Pulmonary artery endothelial cell (primary cell): ENCODE measurements at places on chromosomes 5 and 9. TPM values are rescaled to one million over a fixed set of nuclear protein-coding genes. Genes with fewer than 3 reads are reported as not detected.
A peak's percentile ranks its signal among the peaks of the same experiment; 100 is the strongest.

The UNC5A gene
- 0.42 and 1.6 TPM in 2 replicates for total RNA-seq

DNA sequence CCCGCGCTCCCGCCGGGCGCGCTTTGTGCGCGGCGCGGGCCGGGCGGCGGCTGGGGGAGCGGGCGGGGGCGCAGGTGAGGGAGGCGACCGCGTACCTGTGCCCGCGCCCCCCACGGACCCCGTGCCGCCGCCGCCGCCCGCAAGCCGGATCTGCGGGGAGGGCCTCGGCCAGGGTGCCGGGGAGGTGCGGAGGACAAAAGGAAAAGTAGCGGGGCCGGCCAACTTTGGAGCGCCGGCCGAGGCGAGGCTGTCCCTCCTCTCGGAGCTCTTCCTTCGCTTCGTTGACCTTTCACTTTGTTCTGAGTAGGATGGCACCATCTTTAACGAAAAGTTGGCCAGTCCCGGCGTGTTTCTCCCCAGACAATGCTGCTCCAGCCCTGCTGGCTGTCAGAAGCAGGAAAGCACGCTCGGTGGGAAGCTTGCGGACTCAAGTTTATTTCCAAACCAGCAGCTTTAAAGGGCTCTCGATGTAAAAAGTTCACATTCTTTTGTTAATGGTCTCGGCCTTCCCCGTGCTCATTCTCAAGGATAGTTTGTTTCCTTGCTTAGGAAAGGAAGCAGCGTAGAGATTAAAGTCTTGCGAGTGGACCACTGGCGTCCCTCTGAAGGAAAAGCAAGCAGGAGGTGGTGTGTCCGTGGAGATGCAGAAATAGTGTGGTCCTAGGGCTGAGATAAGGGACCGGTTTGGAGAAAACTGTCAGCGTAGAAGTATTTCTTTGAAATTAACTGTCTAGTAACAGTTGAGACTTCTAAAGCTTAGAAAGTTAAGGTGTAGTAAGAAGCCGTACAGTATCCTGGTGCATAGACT is 639 bp downstream of the EHMT1 start:
- no peak for DNase-seq

The SLCO6A1 gene
- not detected in 2 replicates for total RNA-seq

The PCDHA9 gene
- 0.04 TPM in 1 of 2 replicates, not detected in the other for total RNA-seq

GRCh38 chr5:167851416-167851815 is 440.0 kb upstream of the WWC1 start:
- no peak for DNase-seq

The SPARC gene
- total RNA-seq, result 1,269 and 1,423 TPM in 2 replicates

DNA sequence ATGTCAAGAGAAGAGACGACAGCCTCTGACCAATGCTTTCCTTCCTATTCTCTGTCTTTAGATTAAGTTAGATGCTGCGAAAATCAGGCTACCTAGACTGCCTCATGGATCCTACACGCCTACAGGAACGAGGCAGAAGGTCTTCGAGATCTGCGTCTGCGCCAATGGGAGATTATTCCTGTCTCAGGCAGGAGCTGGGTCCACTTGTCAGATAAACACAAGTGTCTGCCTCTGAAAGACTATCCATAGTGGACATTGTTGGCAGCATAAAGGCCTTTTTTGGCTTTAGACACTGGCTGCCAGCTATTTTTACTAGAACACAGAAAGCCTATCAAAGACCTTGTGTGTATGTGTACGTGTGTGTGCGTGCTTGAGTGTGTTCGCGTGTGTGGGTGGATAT is 90.9 kb upstream of the PPP1R2B start:
- no peak for DNase-seq

DNA sequence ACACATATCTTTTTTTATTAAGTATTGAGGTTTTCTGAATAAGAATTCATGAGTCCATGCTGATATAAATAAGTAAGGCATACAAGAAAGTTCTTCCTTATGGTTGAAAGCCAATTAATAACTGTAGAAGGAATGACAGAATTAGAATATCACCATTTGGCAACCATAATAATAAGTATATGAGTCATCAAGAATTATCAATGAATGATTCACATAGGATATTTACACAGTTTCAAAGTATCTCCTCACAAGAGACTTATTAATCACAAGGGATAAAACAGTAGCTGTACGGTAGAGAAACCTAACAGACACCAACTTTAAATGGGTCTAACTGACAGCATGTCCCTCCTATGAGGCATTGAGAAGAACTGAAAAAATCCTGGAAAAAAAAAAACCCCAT is 161.6 kb downstream of the NR3C1 start:
- no peak for DNase-seq

- no peak for DNase-seq
Observed at GRCh38 chr5:123800640-123801039, 288.7 kb downstream of the CSNK1G3 start.

- DNase-seq, result no peak
Observed at GRCh38 chr9:100670719-100671118, 92.8 kb downstream of the CAVIN4 start.

The PCDHB11 gene
- total RNA-seq, result 0.13 and 0.25 TPM in 2 replicates

The PKN3 gene
- 20.6 and 22.1 TPM in 2 replicates for total RNA-seq

DNA sequence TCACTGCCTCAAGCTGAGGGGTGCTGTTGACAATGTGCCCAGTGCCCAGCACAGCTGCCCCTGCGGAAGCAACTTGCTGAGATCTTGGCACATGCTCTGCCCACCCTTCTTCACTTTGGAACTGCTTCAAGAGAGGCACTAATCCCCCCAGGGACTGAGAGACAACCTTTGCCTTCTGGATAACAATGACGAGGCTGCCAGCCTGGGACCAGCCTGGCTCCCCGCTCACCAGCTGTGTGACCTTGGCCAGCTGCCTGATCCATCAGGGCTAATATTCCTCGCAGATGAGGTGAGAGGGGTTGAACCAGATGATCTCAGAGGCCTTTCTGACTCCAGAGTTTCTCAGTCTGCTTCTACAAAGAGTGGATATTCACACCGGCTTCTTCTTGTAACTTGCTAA is 81.0 kb downstream of the SHB start:
- DNase-seq, result no peak

- DNase-seq, result no peak
Observed at GRCh38 chr5:102765350-102765749, 10.2 kb downstream of the PAM start.

The KIAA0825 gene
- 0.99 and 1.7 TPM in 2 replicates for total RNA-seq

DNA sequence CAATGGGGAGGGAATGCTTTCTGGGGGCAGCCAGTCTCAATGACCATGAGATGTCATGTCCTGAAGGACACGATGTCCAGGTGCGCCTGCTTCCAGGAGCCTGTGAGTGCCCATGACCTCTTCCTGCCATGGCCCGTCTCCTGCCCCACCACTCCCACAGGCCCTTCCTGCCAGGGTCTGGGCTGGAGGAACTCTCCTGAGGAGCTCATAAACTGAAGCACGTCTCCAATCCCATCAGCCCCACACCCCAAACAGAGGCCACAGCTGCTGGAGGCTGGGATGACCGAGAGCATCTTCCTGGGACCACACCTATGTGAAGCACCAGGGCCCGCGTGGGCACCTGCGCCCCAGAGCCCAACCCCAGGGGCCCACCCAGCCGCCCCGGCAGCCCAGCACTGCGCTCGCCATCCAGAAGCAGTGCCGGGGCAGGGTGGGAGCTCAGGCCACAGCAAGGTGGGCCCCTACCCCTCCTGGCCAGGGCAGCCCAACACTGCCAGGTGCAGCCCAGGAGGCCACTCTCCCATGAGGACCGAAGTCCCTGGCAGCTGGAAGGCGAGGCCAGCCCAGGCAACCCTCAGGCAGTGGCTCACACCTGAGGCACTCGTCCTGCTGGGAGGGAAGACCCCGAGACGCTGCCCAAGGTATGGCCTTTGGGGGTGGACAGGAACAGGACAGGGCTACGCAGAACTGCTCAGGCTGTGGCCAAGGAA is 53.9 kb upstream of the UBAC1 start:
- no peak for DNase-seq

The NME5 gene
- total RNA-seq, result 1.1 and 1.2 TPM in 2 replicates

- DNase-seq, result no peak
Observed at GRCh38 chr5:2752821-2753439, 1.5 kb upstream of the IRX2 start.

- peak; percentile 83 for DNase-seq
Observed at GRCh38 chr5:56099346-56099745, 104.6 kb upstream of the IL6ST start.

The PCDHA10 gene
- 0.07 and 0.35 TPM in 2 replicates for total RNA-seq

The SLC27A6 gene
- total RNA-seq, result not detected in 2 replicates

- DNase-seq, result no peak
Observed at GRCh38 chr9:121784731-121785411, 133.4 kb downstream of the DAB2IP start.

DNA sequence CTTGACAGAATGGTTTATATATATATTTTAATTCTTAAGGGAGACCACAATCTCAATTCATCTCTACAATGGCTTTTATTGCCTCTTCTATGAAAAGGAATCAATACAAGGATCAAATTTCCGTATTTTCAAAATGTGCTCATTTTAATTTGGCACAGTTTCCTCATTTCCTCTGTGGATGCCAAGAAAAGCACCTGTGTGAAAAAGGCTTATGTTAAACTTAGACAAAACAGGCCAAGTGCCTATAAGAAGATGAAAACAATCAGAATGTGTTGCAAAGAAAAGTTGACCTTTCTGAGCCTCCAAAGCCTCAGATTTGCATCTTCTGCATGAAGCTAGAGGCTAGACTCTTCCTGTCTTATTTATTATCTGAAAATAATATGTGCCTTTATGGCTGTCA is 173.7 kb upstream of the SLC12A2 start:
- no peak for DNase-seq

- DNase-seq, result no peak
Observed at GRCh38 chr5:26666371-26666770, 372.0 kb downstream of the CDH9 start.

The EXOSC2 gene
- total RNA-seq, result 54.5 and 65.1 TPM in 2 replicates

GRCh38 chr9:137305060-137305797 is 3.2 kb upstream of the NRARP start:
- DNase-seq, result no peak

DNA sequence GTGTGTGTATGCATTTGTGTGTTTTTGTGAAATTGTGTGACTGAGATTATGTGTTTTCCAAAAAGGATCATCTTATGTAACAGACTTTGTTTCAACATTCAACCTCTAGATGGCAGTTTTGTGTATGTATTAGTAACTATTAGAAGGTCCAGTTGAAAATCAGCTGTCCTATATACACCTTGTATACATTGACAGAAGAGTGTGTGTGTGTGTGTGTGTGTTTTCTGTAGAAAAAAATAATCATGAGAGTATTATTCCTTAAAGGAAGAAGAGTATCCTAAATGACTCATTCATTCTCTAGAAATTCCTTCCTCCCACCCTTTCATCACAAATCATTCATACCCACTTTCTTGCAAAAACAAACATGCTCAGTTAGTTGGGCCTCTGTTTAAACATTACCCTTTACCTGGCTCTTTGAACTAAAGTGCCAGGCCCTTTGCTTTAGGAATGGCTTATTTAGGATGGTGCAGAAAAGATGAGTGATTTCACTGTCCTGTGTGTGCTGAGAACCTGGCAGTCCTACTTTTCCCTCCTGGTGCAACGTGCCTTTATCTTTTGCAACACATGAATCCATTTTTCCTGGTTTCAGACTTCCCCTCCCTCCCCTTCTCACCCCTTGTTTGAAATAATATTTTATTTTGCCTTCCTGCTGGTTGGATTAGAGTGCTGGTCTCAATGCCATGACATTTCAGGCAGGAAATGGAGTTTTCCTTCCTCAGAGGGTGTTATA is 152.2 kb downstream of the ARHGAP26 start:
- peak; percentile 33 for DNase-seq

- no peak for DNase-seq
Observed at GRCh38 chr5:169131616-169132301, 169.2 kb downstream of the SLIT3 start.

DNA sequence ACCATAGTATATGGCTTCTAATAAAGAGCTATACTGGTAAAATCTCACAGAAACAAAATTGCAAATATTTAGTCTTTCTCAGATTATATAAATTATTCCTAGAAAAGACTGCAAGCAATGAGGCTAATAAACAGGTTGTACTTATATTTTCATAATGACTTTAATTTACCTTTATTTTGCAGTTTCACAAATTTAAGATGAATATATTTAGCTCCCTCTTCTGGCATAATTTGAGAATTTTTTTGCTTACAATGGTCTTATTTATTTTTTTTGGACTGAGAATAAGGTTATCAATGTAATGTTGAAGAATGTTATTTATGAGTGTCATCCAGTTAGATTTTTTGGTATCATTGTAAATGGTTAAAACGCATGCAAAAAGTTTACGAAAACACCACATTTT is 56.7 kb downstream of the PIK3R1 start:
- no peak for DNase-seq

The HNRNPH1 gene
- total RNA-seq, result 648 and 1,151 TPM in 2 replicates

DNA sequence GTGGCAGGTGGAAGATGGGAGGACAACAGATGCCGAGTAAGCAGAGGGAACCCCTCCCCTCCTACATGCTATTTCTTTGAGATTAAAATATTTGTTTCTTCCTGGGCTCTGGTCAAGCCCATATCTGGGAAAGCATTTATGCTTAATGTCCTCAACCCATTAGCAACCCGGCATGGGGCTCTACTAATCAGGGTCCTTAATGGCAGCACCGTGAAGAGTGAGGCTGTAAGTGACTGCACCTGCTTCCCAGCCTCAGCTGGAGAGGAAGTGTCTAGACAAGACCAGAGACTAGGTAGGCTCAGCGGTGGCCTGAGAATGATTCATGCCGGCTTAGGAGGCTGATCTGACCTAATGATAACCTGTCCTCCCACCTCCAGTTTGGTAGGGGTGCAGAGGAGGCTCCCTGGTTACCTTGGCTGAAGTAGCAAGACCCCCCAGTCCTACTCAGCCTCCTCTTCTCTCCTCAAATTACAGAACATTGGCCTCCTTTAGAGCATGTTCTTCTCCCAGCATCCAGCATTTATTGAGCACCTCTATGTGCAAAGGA is 61.3 kb upstream of the HSPA9 start:
- DNase-seq, result no peak

GRCh38 chr9:127931092-127931881 is 710 bp upstream of the PIP5KL1 start:
- no peak for DNase-seq

DNA sequence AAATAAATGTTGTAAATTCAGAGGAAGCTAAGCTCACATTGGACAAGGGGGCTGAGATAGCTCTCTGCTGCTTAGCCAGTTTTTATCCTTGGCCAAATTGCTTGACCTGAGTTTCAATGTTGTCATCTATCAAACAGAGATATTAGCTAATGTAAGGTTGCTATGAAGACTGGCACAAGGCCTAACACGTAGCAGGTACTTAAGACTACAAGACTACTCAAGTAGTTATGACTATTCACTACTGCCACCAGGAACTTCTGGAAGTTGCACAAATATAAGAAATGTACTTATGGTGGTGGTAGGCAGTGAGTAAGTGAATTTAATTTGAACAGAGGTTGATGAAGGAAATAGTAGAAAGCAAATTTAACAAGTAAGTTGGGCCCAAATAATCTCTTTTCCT is 17.4 kb upstream of the FYB1 start:
- no peak for DNase-seq
